Stimulated activated CD4-positive, alpha-beta T cell treated with anti-CD3 and anti-CD28 coated beads, Interleukin-12 subunit alpha, Interleukin-12 subunit beta, amount 100 ng/mL, for 48 hours (primary cell): ENCODE measurements at places on chromosomes 2 and 18.

DNA sequence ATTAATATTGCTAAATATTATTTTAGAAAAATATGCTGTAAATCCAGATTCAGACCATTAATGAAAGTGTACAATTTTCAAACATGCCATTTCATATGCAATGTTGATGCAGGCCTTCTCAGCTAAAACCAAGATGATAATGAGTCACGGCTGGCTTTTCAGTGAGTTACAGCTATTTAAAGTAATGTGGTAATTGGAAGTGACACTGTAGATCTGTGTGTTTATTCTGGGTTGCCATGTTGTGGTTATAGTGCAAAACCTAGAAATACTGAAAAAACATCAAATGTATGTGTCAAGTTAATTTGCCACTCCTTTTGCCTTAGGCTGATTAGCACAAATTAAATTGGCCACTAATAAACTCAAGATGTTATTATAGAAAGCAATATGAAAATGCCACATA lies 506.6 kb downstream of the ERBB4 start:
- no peak for DNase-seq

GRCh38 chr18:56112013-56112749 lies 524.2 kb upstream of the TCF4 start:
- DNase-seq, result no peak

GRCh38 chr2:650343-651310 lies 26.6 kb downstream of the TMEM18 start:
- DNase-seq, result no peak

- no peak for DNase-seq
Observed at GRCh38 chr2:20303966-20304365, 46.7 kb downstream of the PUM2 start.

DNA sequence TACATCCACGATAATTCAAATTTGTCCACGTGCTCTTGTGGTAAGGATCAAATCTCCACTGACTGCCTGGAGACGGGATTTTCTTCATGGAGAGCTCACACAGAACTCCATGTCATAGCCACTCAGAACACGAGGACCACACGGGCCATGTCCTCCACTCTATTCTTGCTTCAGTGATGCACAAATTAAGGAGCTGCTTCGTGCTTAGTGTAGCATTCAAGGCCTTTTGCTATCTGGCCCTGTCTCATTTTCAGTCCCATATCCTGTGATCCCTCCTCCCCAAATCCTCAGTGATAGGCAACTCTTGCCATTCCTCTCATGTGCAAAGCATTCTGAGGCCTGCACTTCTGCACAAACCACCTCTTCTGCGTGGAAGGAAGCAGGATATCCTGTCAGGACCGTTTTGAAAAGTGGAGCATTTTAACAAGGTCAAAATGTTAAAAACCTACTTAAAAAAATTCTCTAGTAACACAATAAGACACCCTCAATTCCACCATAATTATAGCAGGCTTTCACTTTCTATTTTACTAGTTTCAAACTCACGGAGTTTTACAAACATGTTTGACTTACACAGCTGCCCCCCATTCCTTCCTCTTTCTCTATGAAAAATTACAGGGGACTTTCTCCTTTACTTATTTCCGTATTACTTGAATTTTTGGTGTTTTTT lies 35.2 kb downstream of the ST3GAL5 start:
- DNase-seq, result no peak
